Right lung (tissue), 10 donors: ENCODE measurements at places on chromosomes 13 and 19.
A peak's percentile ranks its signal among the peaks of the same experiment; 100 is the strongest.

- DNase-seq: no peak
These were observed 16.6 kb downstream of the CARD8 start for GRCh38 chr19:48239120-48239519.

GRCh38 chr13:46712524-46712923 lies 84.4 kb downstream of the ESD start:
- DNase-seq: no peak

DNA sequence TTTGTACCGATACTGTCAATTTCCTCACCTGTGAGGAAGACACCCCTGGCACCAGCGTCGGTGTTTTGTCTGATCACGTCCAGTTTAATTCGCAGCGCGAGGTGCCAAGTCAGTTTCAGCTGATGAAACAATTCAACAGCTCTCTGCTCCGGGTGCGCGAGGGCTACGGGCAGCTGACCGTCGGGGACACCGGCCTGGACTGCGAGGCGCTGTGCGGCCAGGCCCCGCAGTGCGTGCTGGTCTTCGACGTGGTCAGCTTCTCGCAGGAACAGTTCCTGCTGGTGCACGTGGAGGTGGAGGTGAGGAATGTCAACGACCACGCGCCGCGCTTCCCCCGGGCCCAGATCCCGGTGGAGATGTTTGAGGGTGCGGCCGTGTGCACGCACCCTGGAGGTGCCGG lies 171.5 kb downstream of the OLFM4 start:
- no peak for DNase-seq

- DNase-seq: no peak
These were observed 42.8 kb downstream of the RNF6 start for GRCh38 chr13:26179344-26179743.

DNA sequence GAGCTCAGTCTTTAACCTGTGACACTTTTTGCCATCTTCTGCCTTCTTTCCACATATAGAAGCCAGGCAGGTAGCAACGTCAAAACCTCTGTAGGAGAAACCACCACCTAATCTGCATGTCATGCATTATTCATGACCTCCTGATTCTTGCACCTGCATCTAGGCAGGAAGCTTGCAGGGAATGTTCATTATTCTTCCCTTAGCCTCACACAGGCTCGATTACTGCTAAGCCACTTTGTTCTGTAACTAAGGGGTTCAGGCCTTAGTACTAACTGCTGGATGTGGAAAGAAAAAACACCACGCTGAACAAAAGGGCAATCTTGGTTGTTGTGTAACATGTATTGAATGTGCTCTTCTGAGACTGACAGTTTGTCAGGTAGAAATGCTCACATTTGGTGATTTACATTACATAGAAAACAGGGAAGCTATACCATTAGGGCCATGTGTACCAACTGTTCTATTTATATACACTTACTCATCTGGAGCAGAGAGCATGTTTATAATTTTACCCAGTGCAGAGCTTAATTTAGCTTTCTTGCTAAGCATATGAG lies 366.9 kb downstream of the KLF12 start:
- no peak for DNase-seq

- DNase-seq: no peak
These were observed 1.9 kb upstream of the ZNF552 start for GRCh38 chr19:57816652-57817051.

DNA sequence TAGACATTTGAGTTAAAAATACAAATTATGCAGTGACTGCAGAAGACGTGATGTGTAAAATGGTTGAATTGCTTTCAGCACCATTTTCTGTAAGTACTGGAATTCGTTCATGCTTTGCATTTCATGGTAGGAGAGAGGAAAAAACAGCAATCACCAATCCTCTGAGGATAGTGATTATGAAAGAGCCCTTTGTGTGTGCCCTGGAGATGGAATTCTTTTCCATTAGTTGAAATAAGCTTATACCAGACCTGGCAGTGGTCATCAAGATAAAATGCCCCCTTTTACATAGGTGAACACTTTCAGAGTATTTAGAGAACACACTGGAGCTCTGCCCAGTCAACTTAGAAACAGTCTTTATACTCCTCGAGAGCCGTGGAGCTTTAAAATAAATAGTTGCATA lies 1.7 kb downstream of the CNMD start:
- no peak for DNase-seq

- DNase-seq: no peak
These were observed 166.4 kb downstream of the SLITRK5 start for GRCh38 chr13:87837522-87837921.

DNA sequence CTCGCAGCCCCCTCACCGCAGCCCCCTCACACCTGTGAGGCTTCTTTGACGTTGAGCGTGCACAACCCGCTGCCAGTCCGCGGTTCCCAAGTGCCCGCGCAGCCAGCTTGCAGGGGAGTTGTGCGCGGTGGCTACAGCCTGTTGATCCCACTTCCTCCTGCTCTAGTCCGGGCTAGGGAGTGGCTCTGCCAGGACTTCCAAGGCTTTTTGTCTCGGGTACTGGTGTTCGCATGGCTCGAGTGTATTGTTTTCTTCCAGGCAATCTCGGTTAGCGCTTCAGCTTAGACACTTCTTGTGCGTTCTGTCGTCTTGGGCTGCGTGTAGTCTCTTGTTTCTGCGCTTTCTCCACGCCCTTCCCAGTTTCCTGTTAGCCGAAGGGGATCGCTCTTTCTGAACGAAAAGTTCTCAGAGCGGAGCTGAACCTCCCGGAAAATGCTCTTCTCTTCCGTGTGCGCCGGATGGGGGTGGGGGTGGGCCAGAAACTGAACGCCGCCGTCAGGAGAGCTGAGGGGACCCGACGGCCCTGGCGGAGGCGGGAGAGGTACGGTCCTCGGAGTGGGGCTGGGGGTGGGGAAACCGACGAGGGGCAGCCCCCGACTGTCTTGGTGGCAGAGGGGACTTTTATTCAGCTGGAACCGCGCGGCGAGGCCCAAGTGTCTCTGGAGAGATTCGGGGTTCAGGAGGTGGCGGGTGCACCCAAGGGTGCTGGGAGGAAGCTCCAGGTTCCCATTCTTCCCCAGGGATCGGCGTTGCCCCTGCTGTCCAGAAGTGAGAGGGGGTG lies 697 bp upstream of the DGKH start:
- peak; percentile 56 for DNase-seq

GRCh38 chr13:32951580-32951979 lies 64.6 kb upstream of the KL start:
- DNase-seq: no peak

DNA sequence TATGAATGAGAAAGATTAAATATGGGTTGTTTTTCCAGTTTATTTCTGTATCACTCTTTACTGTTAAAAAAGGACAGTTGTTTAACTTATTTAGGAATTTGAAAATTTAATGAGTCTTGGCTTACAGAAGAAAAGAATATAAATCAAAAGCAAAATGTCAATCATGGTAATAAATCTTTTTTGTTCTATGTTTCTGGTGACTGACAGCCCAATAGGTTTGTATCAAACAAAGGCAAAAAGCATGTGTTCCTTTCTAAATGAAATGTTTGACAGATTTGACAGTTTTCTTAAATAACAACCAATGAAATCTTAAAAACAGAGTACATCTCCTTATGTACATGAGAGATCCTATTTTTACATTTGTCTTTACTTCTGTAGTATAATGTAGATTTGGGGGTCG lies 11.0 kb downstream of the PCDH9 start:
- DNase-seq: no peak

GRCh38 chr13:59360916-59361315 lies 802.8 kb downstream of the DIAPH3 start:
- no peak for DNase-seq

GRCh38 chr19:4217429-4218264 lies 11.7 kb upstream of the EBI3 start:
- no peak for DNase-seq

DNA sequence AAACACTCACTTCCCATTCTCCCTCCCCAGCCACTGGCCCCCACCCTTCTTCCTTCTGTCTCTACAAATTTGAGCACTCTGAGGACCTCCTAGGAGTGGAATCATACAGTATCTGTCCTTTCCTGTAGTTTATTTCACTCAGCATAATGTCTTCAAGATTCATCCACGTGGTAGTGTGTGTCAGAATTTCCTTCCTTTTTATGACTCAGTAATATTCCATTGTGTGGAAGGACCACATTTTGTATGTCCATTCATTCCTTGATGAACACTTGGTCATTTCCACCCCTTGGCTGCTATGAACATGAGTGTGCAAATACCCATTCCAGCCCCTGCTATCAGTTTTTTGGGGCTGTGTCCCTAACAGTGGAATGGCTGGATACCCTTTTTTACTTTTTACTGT lies 9.8 kb downstream of the KLF2 start:
- DNase-seq: no peak

DNA sequence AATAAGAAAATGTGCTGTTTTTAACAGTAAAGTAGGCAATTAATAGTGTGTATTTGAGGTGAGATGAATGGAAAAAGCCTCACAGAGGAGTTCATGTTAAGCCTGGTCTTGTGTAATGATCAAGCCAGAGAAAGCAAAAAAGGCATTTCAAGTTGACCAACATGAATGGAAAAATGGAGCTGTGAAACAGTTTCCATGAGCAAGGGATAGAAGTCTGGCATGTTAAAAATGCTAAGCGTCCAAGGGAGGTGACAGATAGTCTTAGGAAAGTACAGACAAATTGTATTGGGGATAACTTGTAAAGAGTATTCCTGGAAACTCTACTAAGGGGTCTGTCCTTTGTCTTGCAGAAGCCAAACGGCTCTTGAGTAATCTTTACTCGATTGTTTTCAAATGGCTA lies 506.8 kb upstream of the ATXN8OS start:
- no peak for DNase-seq

- DNase-seq: no peak
These were observed 20.1 kb upstream of the SLC39A3 start for GRCh38 chr19:2759965-2760364.

DNA sequence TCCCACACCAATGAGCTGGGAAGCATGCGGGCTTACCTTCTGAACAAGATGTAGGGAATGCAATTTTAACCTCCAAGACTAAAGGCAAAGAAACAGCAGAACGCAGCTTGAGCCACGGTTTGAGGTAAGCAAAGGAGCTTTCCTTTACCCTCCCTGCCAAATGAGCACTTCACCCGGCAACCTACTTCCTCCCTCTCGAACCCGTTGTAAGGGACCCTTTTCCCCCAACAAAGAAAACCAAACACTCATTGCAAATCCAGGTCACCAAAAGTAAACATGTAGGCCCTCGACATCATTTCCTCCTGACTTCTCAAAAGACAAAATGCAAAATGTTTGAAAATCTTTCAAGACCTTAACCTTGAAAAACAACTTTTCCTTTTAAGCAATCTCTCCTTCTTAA lies 65.3 kb downstream of the ABCC4 start:
- peak; percentile 47 for DNase-seq

DNA sequence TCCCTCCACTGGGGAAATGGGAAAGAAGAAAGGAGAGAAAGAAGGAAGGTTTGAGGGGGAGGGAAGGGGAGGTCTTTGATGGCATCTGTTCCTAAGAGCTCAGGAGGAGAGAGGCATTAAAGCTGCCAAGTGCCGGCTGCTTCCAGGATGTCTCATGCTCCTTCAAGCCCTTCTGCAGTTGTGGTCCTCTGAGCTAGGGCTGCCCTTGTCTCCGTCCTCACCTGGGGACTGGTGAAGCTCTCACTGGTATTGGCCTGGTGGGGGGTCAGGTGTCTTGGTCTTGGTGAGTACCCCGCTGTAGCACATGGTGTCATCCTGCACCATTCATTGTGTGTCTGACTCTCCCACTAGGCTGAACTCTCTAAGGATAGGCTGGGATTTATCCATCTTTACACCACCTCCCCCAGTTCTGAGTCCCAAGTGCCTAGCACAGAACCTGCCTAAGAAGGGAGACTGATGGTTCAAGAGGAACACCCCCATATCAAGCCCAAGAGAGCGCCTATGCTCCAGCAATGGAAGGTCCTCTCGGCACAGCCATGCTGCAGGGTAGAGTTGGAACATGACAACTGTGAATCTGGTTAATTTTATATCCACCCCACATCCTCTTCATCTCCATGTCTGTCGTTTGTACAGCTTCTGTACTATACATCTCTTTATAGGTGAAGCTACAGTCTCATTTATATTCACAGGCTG lies 83.7 kb downstream of the AKAP11 start:
- DNase-seq: no peak

GRCh38 chr13:37226971-37227370 lies 121.5 kb upstream of the CSNK1A1L start:
- DNase-seq: no peak

DNA sequence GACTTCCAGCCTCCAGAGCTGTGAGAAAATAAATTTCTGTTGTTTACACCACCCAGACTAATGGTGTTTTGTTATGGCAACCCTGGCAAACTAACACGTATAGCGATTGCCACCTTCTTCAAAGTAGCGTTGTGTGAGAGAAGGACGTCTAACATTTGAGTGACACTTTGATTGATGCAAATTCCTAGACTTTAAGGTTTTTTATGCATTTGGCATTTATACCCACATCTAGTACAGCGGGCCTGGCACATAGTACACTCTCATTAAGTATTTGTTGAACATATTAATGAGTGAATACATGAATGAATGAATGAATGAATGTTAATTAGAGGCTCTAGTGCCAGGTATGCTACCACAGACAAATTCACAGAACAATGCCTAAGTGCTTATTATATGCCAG lies 36.7 kb downstream of the POU4F1 start:
- no peak for DNase-seq

- DNase-seq: no peak
These were observed 22.3 kb upstream of the TNFSF11 start for GRCh38 chr13:42551611-42552010.

GRCh38 chr13:105311094-105311493 lies 1224.4 kb downstream of the EFNB2 start:
- DNase-seq: no peak

DNA sequence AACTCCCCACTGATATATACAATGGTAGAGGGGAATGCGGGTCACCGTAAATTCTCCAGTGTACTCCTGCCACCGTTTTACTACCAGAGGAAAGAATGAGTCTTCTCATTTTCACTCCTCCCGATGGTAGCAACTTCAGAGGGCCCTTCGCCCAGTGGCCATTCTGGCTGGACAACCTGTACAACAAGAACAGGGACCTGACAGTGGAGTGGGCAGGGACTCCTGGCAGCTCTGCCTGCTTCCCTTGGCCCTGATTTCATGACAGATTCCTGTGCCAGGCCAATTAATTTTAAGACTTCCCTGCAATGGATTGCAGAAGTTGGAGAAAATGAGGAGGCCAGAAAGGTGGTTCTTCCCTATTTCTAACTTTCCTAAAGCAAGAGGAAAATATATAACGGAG lies 148.9 kb downstream of the GPC6 start:
- no peak for DNase-seq

GRCh38 chr13:51814825-51815650 lies 11.1 kb upstream of the DHRS12 start:
- no peak for DNase-seq

GRCh38 chr19:20078581-20079031 lies 806 bp downstream of the ZNF90 start:
- peak; percentile 72 for DNase-seq
